ENCODE measurements at places on chromosomes 5 and 9.

DNA sequence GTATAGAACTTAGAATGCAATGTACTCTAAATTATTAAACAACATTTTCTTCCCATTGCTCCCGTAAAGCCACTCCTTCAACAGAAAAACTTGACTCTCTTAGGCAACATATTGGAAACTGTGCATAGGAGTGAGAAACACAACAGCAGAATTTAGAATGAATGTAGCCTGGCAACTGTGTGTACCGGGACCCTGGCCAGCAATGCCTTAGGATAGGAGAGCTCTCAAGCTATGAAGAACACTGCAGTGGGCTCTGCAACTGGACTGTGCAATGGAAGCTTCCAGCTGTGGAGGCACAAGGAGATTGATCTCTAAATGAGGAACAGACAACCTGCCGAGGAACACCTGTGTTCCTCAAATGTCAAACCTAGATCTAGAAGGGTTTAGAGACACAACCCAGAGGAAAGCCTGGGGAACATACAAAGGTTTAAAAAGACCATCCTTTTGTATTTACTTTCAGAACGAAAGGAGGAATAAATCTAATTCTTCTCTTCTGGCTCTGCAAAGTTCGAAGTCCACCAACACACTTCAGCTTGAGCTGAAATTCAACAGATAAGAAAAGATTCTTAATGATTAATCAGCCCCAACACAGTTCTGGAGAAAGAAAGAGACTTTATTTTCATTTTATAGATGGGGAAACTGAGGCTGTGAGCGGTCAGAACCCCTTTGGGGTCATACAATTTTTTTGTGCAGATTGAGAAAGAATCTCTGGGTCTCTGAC lies 51.5 kb upstream of the ARL15 start:
- DNase-seq = no peak

GRCh38 chr5:169024421-169024820 lies 276.5 kb downstream of the SLIT3 start:
- no peak for DNase-seq

DNA sequence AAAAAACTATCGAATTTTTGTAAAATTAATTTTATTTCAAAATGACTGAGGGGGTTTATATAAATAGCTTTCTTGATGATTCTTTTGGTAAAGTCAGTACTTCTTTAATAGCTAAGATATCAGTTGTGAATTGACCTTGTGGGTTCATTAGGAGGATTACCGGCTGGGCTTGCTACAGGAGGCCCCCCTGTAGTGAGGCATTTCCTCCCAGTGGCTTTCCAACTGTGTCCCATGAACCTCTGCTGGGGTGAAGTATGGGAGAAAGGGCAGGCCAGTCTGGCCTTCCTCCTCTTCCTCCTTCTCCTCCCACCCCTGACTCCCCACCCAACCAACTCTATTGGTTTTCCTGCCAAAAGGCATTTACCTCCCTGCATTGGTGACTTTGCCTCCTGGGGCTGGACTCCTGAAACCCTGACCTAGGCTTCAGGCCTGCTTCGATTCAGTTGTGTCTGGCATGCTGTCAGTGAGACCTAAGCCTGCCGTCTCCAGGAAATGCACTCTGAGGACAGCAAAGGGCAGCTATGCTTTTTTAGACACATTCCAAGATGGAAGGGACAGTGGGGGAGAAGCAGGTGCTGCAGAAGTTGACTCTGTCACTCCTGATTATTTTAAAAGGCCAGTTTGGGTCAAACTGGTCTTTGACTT lies 144.8 kb downstream of the HSPA4 start:
- DNase-seq = no peak

GRCh38 chr9:38039090-38039906 lies 29.7 kb downstream of the SHB start:
- no peak for DNase-seq

GRCh38 chr9:107249665-107250285 lies 33.3 kb upstream of the RAD23B start:
- DNase-seq = no peak

DNA sequence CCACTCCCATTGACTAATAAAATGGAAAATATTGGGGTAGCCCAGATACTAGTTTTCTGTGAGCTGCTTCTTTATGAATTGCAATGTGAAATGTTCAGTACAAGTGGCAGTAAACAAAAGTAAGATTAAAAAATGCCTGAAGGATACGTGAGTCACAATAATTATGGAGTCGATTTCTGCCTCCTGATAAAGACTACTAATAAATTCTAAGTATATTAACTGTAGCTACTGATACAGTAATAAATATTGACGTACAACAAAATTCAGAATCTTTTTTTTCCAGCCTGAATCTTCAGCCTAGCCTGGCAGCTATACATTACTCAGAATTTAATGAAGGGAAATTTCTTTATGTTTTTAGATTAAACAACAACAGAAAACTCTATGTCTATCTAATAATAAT lies 218.1 kb downstream of the MPDZ start:
- DNase-seq = no peak

DNA sequence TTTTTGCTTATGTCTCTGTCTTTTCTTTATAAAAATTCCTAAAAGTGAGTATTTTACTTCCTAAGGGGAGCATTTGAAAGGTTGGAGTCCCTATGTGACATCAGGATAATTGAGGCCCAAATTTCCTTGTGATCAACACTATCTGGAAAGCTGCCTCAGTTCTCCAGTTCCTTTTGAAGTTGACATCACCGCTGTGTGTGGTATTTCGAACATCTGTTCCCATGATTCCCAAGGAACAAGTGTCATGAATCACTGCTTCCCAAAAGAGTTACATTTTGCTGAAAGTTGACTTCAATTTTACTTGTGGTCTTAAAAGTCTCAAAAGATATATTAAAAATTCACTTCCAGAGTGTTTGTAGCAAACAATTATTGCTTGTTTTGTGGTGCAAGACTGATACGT lies 452.1 kb upstream of the RGMB start:
- DNase-seq = no peak

Measured in HS-27A (cell line).